ENCODE measurements at places on chromosomes 1 and 21.

GRCh38 chr1:227136210-227136820 lies 182.0 kb downstream of the CDC42BPA start:
- DNase-seq: no peak

DNA sequence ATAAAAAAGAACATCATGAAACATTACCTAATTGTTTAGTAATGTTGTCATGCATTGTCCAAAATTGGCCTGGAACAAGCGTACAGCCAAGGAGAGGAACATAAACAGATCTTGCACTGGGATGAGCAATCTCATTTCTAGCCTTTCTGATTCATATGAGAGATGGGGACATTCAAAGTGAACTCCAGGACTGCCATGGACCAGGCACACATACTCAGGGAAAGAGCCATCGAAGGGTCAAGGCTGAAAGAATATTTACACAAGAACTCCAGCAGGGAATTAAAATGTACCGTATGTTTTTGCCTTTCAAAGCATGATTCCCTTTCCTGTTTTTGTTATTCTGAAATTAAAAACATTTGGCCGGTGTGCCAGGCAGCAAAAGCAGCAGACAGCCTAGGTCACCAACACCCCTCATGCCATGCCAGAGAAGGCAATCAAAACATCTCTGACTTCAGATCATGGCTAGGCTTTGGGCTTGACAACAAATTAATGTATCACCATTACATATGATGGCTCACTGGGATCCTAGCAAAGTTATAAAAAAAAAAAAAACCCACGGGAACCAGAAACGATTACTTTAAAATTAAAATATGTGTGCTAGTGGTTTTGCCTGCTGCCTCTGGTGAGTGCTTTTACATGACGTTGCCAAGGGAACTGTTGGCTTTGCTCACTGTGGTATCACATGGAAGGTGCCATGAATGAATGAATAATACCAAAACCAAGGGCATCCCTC lies 159.8 kb downstream of the TGFBR3 start:
- DNase-seq: no peak

DNA sequence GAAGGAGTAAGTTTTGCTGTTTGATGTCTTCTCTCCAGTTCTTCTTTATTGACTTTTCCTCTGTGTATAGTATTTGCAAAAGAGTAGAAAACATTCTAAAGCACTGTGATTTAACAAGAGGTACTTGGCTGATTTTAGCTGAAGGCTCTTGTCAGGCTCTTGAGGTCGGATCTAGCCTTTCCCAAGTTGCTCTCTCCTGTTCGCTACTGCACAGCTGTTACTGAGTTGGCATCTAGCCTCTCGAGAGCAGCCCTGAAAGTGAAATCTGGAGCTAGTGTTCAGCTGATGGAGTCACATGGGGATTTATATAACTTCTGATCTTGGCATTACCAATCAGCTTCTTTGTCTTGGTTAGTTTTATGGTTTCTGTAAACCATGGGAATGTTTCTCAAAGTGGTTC lies 193.1 kb downstream of the RYR2 start:
- DNase-seq: no peak

- DNase-seq: peak; percentile 51
Observed at GRCh38 chr1:1004780-1005697, 5.1 kb upstream of the HES4 start.

DNA sequence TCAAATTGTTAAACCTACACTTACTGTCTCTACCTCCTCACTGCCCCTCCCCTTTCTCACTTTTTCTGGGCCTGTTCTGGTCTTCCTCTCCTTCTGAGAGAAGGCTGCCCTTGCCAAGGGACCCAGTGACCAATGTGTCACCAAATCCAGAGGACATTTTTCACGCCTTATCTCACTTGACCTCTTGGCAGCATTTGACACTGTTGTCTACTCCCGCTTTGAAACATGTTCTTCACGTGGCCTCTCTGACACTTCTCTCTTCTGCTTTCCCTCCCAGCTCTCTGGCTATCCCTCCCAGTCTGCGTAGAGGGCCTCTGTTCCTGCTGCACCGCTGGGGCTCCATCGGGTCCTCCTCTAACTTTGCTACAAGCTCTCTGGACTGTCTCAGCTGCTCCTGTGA lies 25.3 kb downstream of the KCNQ4 start:
- DNase-seq: no peak

GRCh38 chr1:27542463-27543273 lies 52.7 kb upstream of the WASF2 start:
- DNase-seq: no peak

GRCh38 chr1:187153047-187153446 lies 324.3 kb downstream of the PLA2G4A start:
- DNase-seq: no peak

DNA sequence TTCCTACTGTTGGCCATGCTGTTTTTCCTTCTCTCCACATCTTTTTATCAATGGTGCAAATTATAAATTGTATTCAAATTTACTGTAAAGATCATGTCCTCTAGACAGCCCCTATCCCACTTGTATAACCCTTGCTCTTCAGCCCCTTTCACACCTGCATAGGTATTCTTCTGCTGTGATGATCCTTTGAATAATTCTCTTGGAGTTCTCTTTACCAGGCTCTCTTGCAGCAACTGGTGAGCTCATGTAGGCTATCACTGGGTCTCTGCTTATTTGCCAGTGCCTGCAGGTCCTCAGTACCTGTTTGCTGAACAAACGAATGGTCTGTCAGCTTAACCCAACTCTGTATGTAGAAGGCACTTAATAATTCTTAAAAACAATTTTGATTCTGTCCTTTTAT lies 8.2 kb downstream of the PTPRC start:
- DNase-seq: no peak

DNA sequence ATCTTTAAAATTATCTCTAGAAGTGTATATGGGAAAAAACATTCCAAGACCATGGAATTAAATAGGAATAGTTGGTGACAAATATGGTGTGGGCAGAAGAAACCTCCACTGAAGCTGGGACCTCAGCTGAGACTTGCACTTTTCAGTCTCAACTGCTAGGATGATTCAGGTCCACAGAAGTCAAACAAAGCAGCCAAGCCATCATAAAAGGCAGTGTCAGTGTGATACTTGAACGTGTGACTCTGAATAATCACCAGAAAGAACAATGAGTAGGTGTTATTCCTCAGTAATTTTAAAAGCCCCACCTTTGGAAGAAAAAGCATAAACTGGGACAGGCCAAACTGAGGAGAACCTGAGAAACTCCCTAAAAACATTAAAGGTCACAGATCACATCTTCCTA lies 90.7 kb downstream of the ZNF281 start:
- DNase-seq: no peak

GRCh38 chr1:35509558-35509957 lies 47.6 kb downstream of the KIAA0319L start:
- DNase-seq: no peak

DNA sequence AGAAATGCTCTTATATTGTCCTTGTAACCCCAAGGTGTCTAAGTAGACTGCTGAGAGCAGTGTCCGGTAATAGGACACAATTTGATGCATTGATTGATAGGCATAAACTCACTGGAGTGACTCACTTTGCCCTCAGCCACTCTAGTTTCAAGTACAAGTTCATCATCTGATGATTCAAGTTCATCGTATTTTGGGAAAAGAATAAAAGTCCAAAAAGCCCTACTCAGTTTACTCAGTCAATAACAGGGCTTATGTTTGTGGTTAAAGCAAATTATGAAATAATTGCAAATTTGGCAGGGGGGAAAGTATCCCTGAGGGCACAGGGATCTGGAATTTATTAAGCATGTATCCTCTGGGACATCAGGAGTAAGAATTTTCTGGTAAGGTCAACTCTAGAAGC lies 7.6 kb upstream of the ATF3 start:
- DNase-seq: no peak

GRCh38 chr1:92679980-92680379 lies 104.9 kb downstream of the EVI5 start:
- DNase-seq: no peak

GRCh38 chr1:183553764-183554163 lies 36.5 kb downstream of the NCF2 start:
- DNase-seq: no peak

DNA sequence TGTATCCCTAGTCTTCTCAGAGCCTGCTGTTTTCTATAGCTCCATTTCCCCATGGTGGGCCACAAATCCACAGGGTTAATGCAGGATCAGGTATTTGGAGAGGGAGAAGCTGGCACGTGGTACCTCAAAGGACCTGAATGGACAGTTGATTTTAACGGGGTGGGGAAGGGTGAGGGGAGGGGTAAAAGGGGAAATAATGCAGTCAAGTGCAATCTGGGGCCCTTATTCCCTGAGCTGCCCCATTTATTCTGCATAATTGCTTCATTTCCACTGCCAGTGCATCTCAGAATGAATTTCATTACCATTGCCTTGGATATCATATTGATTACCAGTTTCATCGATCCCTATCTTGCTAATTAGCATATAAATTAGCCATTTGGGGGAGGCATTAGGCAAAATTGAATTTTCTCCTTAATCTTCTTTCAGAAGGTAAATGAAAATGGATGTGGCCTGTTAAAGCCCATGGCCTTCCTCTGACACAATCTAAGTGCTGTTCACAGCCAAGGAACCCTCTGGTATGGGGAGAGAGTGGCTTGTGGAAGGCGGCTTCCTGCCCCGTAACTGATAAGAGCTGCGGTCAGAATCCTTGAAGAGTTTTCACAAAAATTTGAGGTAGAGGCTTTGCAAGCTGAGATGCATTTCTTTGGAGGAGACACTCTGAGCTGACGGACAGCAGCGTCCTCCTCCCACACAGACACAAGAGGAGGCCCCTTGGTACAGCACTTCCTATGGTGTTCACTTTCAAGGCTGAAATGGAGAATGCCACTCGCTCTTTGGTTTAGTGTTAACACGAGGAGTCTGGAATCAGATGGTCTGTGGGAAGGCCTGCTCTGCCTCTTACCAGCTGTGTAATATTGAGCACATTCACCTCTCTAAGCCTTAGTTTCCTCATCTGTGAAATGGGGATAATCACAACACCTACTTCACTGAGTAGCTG lies 34.4 kb downstream of the PHC2 start:
- no peak for DNase-seq

- DNase-seq: no peak
Observed at GRCh38 chr1:62628506-62628905, 31.2 kb downstream of the ANGPTL3 start.

GRCh38 chr1:4019147-4019521 lies 119.1 kb upstream of the C1orf174 start:
- DNase-seq: no peak

DNA sequence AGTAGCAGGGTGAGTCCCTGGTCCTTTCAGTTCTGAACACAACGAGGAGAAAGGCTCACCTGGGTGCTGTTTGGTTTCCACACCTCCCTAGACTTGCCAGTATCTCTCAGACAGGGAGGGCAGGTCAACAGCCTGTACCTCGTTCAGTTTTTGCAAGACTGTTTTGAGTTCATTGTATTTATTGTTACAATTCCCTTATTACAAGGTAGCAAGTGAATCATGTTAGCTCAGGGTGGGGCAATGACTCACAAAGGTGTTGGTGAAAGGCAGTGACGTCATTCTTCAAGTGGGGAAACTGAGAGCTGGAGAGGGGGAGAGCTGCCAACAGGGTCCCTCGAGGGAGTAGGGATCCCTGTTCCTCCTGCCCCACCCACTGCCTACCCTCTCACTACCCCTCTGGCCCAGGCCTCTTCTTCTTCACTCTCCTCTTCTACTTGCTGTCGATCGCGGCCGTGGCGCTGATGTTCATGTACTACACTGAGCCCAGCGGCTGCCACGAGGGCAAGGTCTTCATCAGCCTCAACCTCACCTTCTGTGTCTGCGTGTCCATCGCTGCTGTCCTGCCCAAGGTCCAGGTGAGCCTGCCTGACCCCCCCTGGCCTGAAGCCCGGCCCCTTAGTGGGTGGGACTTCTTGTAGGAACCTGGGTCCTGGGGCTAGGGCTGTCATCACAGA lies 13.4 kb downstream of the SERINC2 start:
- no peak for DNase-seq

- DNase-seq: no peak
Observed at GRCh38 chr1:97621955-97622354, 298.9 kb downstream of the DPYD start.

- DNase-seq: no peak
Observed at GRCh38 chr1:216587715-216588114, 135.5 kb downstream of the ESRRG start.

GRCh38 chr1:156885880-156886355 lies 7.6 kb upstream of the PEAR1 start:
- no peak for DNase-seq

GRCh38 chr1:20078171-20078651 lies 8.2 kb downstream of the PLA2G5 start:
- DNase-seq: no peak

GRCh38 chr1:70090875-70091274 lies 114.5 kb downstream of the LRRC40 start:
- no peak for DNase-seq

GRCh38 chr21:29888437-29888836 lies 51.4 kb downstream of the GRIK1 start:
- no peak for DNase-seq

- DNase-seq: no peak
Observed at GRCh38 chr21:44531606-44532564, 8.1 kb downstream of the KRTAP10-1 start.

GRCh38 chr1:6960291-6960811 lies 175.1 kb downstream of the CAMTA1 start:
- DNase-seq: no peak

- no peak for DNase-seq
Observed at GRCh38 chr1:23768733-23769132, 9.5 kb upstream of the PITHD1 start.

DNA sequence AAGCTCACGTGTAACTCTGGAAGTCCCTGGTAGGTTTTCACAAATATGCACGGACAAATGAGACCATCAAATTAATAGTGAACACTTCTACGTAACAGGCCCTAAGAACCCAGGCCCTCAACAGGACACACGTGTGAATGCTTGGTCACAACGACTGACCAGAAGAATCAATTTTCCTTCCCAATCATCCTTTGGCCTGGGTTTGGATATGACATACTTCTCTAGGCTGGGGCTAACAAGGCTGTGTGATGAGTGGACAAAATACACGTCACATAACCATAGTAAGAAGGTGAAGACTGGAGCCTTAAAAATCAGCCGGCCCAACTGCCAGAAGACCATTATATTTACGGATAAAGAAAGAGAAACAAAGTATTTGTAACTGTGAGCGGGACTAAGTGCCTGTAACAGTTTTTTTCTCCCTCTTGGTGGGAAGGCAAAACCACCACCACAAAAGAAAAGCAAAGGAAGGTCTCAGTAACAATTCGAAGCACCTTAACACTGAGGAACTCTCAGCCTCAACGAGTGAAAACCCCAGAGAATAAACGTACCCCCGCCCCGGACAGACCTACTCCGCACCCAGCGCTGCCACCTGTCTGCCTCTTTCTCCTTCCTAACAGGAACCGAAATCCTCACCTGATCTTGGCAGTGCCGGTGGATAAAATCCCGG lies 450 bp downstream of the SDE2 start:
- no peak for DNase-seq

DNA sequence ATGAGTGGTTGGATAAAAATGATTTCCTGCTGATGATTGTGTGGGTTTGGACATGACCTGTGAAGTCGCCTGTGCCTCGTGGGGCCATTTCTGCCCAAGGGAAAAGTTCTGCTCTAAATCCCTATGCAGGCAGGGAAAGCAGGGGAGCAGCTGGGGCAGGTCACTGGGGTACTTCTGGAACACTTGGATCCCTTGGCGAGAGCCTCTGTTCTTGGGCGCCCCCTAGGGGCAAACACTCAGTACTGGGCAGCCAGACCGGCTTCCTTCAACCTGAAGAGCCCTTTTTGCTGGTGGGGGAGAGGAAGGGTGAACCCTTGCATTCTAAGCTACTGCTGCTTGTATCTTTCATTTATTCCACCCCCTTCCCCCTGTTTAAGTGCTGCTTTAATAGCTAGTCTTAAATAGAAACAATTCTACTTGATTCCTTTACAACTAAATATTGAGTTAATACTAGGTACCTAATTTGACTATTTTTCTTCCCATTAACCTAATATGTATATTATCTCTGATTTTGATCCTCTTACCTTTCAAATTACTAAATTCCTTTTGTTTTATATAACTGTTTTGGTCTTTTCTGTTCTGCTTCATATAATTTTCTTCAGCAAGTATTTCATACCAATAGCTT lies 5.1 kb upstream of the CLEC20A start:
- peak; percentile 52 for DNase-seq
